Activated CD4-positive, alpha-beta T cell treated with anti-CD3 and anti-CD28 coated beads, Interleukin-2, amount 50 U/mL, for 24 hours (primary cell): ENCODE measurements at places on chromosomes 11 and 22.

- no peak for DNase-seq
Measured at GRCh38 chr22:44793506-44794172, 41.3 kb downstream of the ARHGAP8 start.

GRCh38 chr11:104876861-104877431 is 21.3 kb downstream of the CASP12 start:
- no peak for DNase-seq

GRCh38 chr22:27772984-27773498 is 28.5 kb downstream of the MN1 start:
- DNase-seq: no peak

DNA sequence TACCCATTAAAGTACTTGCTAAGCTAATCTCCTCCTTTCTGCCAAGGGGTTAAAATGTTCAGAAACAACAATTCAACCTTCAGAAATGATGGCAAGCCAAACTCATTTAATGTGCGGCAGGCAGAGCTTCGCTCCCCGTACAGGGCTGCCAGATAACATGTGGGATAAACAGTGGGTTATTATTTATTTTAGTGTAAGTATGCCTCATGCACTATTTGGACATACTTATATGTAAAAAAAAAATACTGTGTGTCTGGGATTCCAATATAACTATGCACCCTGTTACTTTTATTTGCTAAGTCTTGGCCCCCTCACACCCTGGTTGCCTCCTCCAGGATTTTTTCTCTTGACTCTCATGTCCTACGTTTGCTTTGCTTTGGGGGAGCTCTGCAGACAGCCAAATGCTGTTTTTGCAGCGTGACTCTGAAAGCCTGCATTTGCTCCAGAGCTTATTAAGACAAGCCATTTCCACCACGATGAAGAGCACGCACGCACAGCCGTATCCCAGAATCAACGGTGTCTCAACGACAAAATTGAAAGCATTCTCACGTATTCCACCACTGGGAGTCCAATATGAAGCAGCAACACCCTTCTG is 86.5 kb upstream of the SHANK2 start:
- DNase-seq: no peak
